ENCODE measurements at places on chromosomes 13 and 19.

GRCh38 chr19:1183543-1184172, 9.6 kb upstream of the SBNO2 start:
- no peak for DNase-seq

DNA sequence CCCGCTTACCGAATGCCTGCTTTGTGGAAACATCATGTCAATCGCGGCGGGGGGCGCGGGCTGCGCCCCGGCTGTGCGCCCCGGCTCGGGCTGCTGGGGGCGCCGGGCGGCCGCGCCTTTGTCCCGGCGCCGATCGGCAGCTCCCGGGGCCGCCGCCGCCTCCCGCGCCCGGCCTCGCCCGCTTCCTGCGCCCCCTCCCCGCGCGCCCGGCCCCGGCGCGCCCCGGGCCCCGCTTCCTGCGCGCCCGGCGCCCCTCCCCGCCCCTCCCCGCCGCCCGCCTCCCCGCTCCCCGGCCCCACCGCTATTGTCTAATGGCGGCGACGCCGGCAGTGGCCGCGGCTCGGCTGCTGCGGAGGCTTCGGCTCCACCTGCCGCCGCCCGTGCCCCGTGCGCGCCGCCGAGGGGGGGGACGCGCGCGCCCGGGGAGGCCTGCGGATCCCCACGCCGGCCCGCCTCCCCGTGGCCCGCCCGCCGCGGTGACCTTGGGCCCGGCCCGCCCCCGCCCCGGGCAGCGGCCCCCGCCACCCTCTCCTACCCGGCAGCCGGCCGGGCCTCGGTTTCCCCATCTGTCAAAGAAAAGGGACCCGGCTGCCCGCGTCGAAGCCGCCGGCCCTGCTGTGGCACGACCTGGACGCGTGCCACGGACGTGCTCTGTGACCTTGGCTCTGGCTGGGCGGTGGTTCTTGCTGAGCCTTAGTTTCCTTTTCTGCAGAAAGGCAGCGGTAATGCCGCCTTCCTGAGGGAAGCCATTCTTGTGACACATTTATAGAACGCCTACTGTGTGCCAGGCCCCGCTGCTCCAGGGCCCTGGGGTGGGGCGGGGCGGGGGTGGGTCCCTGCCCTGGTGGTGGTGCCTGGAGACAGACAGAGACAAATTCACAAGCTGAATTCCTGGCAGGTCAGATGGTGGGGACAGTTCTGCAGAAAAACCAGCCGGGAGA, at the start of gene TLE5:
Gene TLE5, minus strand, starts transcription at position 331 of the 941 bp plus-strand sequence. Its CDS starts 295 bp downstream, at position 36.
- DNase-seq, result peak; percentile 67

GRCh38 chr13:88887045-88887662, 1216.0 kb downstream of the SLITRK5 start:
- DNase-seq, result no peak

GRCh38 chr13:110421061-110421460, 114.0 kb downstream of the COL4A2 start:
- DNase-seq, result no peak

DNA sequence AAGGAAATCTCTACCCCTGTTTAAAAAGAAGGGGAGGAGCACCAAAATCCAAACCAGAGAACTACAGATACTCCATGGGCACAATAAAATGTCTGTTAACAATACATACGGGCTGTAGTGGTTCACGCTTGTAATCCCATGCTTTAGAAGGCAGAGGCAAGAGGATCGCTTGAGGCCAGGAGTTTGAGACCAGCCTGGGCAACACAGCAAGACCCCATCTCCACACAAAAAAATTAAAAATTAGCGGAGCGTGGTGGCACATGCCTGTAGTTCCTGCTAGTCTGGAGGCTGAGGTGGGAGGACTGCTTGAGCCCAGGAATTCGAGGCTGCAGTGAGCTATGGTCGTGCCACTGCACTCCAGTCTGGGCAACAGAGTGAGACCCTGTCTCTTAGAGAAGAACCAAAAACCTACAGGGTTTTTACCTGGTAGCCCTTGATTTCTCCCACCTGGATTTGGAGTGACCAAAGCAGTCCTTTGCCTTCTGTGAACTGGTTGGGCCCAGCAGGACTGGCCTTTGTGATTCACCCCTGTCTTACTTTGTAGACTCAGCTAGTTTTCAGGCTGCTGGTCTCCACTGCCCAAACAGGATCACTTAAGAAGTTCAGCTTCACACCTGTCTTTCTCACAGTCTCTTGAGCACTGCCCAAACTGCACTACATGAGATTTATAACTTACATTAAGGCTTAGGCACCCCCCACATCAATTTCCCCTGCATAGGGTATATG, 38.7 kb upstream of the FLT1 start:
- no peak for DNase-seq

- DNase-seq, result no peak
Measured at GRCh38 chr13:25059958-25060357, 36.0 kb upstream of the PABPC3 start.

GRCh38 chr19:1874554-1875185, 10.6 kb downstream of the ABHD17A start:
- no peak for DNase-seq

- peak; percentile 53 for DNase-seq
Measured at GRCh38 chr19:34662919-34663318, 14.0 kb downstream of the SCGB2B2 start.

GRCh38 chr19:52896431-52897137, 851 bp downstream of the ZNF320 start:
- no peak for DNase-seq

DNA sequence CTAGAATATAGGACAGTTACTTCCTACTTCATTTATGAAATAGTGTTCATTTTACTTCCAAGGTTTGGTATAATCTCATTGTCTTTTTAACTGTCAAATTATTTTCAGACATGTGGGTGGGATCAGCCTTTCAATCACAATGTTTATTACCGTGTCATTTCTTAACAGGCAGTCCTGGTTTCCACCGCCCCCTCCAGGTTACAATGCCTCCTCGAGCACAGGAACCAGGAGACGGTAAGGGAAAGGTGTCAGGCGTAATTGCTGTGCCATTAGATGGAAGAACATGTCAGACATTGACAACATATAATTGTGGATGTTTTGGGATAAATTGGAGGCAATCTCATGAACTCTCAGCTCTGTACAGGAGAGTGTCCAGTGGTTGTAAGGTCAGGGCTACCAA, 36.5 kb downstream of the SCEL start:
- DNase-seq, result no peak

DNA sequence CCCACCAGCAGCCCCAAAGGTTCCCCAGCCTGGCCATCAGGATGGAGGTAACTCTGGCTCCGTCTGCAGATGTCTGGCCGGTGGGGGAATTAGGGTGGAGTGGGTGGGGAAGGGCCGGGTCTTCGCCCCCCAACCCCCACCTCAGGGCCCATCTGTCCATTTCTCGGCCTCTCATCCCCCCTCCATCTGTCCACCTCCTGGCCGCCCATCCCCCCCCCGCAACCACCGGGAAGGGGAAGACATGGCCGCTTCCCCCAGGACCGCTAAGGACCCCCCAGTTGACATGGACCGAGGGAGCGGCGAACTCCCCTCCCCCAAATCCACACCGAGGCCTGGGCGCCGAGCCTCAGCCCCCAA, 793 bp downstream of the LRFN1 start:
- DNase-seq, result no peak

DNA sequence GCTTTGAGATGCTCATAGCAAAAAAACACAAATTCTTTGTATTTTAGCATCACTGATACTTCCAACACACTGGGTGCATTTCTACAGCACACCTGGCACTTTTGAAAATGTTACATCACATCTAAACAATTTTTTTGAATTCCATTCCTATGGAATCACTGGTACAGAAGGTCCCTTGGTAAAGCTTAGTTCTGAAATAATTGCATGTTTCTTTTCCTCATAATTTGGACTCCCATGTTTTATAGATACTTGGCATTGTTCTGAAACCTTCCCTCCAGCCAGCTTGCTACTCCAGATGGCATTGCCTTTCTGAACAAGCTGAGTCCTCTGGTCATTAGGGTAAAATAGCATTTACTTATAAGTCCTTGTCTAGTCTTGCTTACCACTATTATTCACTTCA, 481.3 kb upstream of the GPC6 start:
- DNase-seq, result no peak

DNA sequence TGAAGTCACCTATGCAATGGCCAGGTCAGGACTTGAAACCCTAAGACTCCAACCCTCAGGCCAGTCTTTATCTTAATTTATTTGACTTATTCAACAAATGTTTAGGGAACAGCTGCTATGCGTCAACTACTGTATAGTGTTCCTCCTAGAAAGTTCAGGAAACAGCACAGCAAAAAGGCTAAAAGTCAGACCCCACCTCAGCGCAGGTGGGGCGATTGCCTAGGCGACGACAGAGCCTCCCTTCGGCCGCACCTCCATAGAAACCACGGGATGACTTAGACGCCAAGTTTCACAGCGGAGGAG, 502 bp downstream of the VRK3 start:
- no peak for DNase-seq

DNA sequence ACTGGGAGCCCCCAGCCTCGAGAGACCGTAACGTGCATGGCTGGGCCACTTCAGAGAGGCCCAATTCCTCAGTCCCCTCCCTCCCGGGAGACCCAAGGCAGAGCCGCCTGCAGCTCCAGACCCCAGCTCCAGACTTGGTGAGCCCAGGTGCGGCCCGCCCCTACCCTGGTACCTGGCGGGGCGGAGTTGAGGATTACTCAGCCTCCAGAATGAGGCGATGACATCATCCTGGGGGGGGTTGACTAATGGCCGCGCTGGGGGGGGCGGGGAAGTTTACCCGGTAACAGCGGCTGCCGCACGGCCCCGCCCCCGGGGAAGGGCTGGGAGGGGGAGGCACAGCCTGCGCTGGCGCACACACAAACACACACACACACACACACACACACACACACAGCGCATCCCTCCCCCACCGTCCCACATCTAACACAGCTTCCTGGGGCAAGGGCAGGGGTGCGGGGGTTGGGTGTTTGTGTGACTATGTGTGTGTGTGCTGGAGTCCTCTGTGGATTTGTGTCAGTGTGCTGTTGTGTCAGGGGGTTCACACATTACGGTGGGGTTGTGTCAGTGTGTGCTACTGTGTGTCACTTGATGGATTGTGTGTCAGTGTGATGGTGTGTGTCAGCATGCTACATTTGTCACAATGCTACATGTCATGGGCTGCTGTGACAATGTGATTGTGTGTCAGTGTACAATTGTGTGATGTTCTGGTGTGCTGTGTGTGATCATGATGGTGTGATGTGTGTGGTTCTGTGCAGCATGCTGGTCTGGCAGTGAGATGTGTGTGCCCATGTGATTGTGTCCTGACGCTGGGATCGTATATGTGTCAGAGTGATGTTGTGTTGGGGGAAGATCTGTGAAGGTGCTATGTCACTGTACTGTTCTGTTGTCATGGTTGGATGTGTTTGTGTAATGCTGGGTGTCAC, 10.3 kb upstream of the BBC3 start:
- peak; percentile 89 for DNase-seq

DNA sequence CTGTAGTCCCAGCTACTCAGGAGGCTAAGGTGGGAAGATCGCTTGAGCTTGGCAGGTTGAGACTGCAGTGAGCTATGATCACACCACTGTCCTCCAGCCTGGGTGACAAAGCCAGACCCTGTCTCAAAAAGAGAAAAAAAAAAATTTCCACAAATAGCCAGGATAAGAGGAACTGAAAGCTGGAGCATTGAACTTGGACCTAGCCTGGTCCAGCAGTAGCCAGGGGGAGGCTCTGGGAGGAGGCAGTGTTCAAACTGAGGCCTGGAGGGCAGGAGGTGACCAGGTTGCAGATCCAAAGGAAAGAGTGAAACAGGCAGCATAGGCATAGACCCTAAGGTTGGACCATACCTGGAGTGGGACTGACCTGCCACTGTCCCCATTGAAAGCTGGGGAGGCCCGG, 26.9 kb upstream of the PIK3R2 start:
- DNase-seq, result no peak

DNA sequence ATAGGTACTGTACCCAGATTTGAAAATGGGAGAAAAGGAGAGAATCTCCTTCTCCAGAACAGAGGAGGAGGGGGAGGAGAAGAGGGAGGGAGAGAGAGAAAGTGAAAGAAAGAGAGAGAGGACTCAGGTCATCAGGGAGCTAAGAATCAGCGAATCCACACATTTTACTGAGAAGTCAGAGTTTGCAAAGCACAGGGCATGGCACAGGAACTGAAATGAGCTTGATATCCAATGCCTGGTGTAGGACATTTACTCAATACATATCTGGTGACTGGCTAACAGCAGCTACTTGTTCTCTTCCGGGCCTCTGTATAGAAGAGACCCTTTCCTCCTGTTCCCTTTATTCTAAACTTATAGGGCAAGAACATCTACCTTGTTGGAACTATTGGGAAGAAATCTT, 375.1 kb downstream of the KLF5 start:
- DNase-seq, result no peak

DNA sequence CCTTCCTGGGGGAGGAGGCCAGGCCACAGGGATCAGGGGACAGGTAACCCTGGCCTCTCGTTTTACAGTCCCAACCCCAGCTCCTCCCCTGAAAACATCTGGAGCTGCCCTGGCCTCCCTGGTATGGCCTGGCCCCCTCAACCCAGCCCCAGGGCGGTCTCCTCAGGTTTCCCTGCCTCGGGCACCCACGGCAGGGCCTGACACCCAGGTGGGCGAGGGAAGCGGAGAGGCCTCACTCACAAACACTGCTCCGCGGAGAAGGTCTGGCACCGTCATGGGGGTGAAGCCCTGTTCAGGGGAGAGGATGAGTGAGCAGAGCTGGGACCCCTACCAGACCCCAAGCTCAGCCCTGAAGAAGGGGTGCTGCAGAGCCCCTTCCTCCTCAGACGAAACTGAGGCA, 6.5 kb upstream of the CCER2 start:
- DNase-seq, result no peak

GRCh38 chr13:49214917-49215376, 5.2 kb upstream of the MLNR start:
- DNase-seq, result peak; percentile 34

DNA sequence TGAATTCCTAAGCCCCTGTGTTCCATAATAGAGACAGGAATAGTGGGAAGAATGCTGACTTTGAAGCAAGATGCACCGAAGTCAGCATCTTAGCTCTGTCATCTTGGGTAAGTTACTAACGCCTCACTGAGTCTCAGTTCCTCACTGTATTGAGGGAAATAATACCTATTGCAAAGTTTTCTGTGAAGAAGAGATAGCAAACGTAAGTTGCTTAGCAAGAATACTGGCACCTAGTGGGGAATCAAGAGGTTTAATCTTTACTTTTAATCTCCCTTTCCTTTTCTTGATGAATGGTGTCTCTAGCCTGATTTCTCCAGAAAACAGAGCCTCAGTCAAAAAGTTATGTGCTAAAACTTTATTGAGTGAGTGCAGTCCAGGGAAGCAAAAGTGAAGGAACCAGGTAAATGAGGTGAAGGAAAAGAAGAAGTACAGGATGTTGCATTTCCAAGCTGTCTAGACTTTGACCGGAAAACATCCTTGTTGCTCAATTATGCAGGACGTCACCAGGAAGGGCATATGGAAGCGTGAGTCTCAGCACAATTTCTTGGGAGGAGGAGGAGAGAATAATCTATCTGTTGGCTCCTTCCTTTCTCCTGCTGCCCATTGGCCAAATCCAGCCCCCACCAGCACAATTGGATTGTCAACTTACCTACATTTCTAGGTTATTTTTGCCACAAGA, 210.0 kb downstream of the B3GLCT start:
- DNase-seq, result no peak

- no peak for DNase-seq
Measured at GRCh38 chr13:50451609-50452008, 391.9 kb downstream of the DLEU7 start.

- DNase-seq, result peak; percentile 65
Measured at GRCh38 chr19:39941615-39942365, 7.4 kb upstream of the FCGBP start.

GRCh38 chr19:32471811-32472210, 66.2 kb downstream of the DPY19L3 start:
- DNase-seq, result no peak

- DNase-seq, result peak; percentile 68
Measured at GRCh38 chr19:49672131-49672919, 4.7 kb upstream of the PRMT1 start.

GRCh38 chr13:54424344-54424743, 1395.7 kb downstream of the OLFM4 start:
- no peak for DNase-seq
